Foreskin keratinocyte (primary cell): ENCODE measurements at places on chromosomes 3 and 15.

GRCh38 chr3:194731506-194732073 lies 45.9 kb downstream of the FAM43A start:
- no peak for DNase-seq

- DNase-seq: no peak
These were observed 20.3 kb downstream of the LRCH3 start for GRCh38 chr3:197811343-197811742.

GRCh38 chr3:127800508-127800907 lies 21.8 kb downstream of the MGLL start:
- DNase-seq: no peak

GRCh38 chr3:43075904-43076661 lies 29.8 kb downstream of the POMGNT2 start:
- no peak for DNase-seq

DNA sequence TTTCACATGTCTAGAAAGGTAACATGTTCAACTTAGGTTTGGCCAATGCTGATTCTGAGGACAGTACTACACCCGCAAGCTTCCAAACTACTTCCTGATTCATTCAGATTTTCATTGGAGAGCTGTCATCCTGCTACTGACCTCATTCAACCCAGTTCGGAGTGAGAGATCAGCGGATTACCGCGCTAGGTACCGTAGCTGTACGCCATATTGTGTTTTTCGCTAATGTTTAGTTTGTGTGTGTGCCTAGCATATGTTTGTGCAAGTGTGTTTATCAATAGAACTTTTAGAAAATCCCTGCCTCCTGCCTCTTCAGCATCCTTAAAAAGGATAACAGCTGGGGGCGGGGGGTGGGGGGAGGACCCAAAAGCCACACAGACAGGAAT lies 1.1 kb downstream of the ZBTB20 start:
- peak; percentile 76 for DNase-seq
